ENCODE measurements at places on chromosomes 1 and 21.

DNA sequence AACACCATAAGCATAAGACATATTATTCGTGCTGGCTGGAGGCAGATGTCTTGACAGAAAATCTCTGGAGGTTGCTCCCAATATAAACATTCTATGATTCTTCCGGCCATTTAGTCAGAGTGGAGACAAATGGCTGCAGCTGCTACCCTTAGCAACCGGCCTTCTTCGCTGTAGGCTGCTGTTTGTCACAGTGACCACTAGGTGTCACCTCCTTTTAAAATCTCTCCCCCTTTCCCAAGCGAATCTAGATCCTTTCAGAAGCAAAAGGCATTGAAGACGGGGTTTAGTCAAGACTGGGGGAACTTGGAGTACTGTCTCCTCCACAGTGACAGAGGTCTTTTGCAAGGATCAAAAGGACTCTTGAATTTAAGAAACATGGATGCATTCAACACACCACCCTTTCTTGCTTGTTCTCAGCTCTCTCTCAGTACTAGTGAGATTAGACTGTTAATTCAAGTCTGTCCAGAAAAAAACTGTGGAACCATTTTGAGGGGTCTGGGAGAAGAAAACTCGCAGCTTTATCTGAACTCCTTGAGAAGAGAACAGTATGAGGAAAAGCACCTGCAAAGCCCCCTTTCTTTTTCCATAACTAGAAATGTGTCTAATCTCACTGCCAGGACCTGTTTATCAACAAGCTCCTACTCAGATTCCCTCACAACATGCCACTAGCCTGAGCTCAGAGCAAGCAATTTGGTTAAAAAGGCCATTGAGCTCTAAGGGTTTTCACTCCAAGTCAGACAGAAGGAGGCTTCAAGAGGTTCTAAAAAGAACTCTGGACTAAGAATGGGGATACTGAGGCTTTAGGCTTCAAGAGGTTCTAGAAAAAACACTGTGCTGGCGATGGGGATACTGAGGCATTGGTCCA, 408.3 kb upstream of the PLXNA2 start:
- DNase-seq: peak; percentile 52

- DNase-seq: no peak
These were observed 200.2 kb downstream of the HIVEP3 start for GRCh38 chr1:41718497-41718896.

DNA sequence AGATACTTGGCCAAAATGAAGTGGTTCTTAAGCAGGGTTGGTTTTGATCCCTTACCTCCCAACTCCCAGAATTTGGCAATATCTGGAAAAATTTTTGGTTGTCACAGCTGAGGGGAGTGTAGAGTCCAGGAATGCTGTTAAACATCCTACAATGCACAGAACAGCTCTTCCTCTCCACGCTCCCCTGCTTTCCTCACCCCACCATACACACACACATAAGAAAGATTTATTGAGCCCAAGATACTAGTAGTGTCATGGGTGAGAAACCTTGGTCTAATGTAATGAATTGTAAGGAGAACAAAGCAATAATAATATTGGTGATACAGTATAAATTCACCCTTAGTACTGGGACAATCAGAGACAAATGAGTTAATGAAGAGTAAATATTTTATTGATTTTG, 47.8 kb downstream of the ASB17 start:
- DNase-seq: no peak

DNA sequence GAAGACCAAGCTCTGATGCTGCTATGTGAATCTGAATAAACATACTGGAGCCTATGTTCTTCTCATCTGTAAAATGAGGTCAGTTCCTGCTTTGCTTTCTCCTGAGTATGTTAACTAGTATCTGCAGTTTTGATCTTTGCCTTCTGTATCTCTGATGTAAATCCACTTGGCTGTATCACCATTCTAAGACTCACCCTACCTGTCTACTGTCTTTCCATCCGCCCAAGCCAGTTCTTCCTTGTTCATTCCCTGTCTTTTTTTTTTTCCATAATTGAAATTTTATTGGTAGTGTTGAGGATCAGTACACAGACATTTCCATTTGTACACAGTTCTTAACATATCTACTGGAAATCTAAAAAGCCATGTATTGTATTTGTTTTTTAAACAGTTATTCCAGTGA, 31.3 kb downstream of the MAST2 start:
- no peak for DNase-seq

DNA sequence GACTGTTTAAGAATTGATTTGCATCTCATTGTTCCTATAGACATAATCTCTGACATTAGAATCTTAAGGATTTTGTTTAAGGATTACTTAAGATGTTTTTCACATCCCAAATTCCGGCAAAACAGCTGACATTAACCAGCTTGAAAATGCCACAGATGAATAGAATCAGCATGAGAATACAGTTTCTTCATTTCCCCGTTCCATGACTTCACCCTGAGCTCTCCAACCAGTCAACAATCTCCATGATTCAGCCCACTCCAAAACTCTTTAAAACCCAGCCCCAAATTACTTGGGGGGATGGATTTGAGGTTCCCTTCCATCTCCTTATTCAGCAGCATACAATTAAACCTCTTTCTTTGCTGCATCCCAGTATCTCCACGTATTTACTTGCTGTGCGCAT, 201.0 kb downstream of the LYPLAL1 start:
- no peak for DNase-seq

- DNase-seq: no peak
These were observed 44.6 kb upstream of the CNN3 start for GRCh38 chr1:94971491-94971924.

DNA sequence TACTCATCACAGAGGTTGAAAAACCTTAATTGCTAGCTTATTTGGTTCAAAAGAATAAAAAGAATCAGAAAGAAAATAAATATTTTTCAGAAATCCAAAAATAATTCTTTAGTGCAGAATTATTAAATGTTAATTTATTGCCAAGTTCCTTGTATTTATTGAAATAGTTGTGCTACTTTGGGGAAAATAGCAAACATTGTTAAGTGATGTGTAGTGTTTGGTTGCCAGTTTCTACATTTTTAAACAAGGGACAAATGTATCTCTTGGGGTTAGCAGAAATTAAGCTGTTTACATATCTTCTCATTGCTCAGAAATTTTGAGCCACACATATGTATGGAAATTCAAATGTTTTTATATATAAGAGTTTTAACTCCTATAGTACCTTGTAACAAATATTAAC, 775.0 kb downstream of the USP25 start:
- DNase-seq: no peak

DNA sequence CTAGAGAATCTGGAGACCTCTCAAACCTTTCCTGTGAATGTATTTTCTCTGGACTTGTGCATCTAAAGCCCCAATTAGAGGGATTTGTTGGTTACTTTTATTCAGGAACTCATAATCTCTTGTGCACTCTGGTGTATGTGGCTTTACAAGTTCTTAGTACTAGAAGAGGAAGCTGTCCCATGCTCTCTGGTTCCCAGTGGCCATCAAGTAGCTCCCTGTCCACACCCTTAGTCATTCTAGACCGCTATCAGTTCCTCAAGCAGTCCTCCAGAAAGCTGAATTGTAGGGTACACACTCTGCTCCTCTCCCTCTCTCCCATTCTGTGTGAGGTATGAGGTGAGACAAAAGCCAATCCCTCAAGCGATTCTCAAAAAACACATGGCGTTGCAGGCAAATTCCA, 470.3 kb downstream of the PTPRC start:
- DNase-seq: no peak

DNA sequence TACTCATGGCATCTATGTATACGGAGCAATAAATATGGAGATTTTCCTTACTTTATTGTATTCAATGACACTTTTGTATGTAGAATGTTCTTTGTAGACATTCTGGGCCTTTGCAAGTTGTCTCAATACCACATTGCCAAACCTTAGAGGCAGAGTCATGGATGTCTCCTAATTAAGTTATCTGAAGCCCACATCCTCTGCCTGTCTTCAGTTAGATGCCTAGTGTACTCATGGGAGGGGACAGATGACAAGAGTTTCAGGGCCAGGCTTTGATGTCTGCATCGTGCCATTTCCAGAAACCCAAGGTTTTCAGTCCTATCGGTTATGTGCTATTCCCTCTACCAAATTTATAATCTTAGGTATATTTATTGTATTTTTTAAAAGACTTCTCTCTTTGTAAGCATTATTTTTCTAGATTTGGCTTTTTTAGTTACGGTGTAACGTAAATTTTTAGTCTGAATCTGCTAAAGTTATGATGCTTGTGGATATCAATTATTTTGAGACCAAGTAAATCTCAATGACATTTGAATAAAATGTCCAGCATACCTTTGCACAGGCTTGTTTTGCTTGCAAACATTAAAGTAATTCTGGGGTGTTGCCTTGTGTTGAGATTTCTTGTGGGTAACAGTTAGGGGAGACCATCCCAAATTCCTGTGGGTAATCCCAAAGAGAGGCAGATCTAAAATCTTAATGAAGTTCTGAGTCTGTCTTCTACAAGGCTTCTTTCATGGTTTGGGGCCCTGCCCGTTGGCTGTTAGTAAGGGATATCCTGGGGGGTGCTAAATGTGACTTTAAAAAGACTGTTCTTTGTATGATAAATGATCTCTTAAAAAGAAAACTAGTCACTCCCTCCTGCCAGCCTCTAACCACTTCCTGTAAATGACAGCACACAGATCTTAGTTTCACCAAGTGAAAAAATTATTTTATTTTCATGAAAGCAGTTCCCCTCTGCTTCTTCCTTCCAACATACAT, 8.0 kb upstream of the MACF1 start:
- no peak for DNase-seq

DNA sequence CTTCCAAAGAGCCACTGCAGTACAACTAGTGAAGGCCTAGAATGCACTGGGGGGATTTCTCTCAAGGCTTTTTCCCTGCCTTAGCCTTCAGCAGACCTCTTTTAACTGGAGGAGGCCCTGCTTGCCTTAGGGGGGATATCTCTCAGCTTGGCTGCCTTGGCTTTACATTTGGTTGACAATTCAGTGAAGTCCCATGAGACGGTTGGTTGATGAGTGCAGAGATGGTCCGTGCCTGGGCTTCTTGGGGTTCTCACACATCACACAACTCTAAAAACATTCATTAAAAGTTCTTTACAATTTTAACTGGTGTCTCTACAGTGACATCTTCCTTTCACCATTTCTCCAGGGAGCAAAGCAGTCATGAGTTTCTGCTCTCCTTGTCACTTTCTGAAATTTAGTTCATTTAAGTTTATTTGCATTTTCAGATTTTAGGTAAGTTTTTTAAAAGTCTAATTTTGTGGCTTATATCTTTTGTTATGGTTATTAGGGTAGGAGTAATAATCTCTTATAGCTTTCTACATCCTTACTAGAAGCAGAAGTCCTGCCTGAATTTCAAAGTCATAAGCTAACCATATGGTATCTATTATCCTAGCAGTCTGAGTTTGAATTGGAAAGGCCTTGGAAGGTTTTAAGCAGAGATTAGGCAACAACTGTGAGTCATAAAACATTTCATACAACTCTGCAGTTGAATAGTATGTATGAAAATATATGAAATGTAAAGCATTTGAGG, 487.6 kb downstream of the DPYD start:
- no peak for DNase-seq

GRCh38 chr1:14977338-14977931, 176.1 kb upstream of the TMEM51 start:
- DNase-seq: no peak

GRCh38 chr21:35044770-35045541, 4.1 kb downstream of the RUNX1 start:
- no peak for DNase-seq

- DNase-seq: no peak
These were observed 653.4 kb downstream of the KIF26B start for GRCh38 chr1:245807954-245808719.

DNA sequence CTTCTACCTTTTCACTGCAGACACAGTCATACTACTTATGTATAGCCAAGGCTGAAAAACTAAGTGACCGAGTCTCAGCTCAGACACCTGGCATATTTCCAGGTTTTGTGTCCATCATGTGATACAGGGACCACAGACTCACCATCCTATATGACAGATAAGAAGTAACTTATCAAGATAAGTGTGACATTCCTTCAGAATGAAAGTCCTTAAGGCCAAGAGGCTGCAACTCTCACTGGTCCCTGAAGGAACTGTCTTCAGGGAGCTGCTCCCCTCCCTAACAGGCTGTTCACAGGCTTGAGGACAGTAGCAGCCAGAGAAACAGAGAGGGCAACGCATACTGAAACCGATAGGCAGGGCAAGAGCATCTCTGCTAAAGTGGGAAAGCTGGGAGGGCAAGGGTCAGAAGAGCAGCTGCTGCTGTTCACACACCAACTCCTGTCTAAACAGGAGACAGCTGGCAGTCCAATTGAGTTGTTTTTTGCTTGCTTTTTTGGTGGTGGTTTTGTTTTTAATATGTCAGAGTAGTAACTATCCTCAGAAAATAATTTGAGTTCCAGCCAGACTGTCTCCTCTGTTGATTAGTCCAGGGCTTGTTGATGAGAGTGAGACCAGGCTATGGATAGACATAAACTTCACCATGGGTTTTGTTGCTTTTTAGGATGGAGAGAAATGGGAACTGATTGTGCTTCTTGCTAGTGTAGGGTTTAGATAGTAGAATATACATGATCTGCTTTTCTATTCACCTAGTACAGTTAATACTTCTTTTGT, 67.7 kb downstream of the MACF1 start:
- DNase-seq: no peak

GRCh38 chr21:42093991-42094421, 22.9 kb downstream of the UMODL1 start:
- no peak for DNase-seq

DNA sequence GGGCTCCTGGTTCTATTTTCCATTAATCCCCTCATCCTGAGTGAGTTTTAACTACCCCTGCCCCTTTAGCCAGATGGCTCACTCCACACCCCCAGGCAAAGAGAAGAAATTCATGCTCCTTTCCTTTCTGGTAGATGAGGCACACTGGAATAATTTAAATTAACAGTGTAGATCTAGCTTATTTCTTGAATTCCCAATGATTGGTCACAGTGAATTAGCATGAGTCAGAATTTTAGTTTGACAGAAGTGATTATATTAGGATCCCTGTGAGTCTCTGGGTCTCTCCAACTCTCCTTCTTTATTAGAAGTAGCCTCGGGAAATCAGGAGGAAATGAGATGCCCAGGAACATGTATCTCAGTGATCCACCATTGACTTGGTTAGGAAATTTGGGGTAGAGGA, 103.1 kb upstream of the KAZN start:
- no peak for DNase-seq

DNA sequence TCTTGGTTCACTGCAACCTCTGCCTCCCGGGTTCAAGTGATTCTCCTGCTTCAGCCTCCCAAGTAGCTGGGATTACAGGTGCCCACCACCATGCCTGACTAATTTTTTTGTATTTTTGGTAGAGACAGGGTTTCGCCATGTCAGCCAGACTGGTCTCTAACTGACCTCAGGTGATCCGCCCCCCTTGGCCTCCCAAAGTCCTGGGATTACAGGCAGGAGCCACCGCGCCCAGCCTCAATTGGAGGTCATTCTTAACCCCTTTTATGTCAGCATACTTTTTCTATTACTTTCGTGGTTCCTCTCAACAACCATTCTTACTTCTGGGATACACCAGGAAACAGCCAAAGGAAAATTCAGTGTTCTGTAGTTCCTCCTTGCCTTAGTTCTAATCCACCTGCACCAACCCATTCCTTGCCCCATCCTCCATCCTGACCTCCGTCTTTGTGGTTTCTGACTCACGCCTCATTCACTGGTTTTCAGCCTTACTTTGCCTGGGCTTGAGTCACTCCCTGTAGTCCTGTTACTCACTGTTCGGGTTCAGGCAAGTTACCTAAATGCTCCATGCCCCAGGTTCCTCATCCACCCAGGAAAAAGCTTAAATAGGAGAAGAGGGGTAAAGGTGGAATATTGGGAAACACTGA, 12.9 kb upstream of the BCL10 start:
- DNase-seq: peak; percentile 89

GRCh38 chr1:27545271-27545670, 55.3 kb upstream of the WASF2 start:
- DNase-seq: no peak

GRCh38 chr21:34133392-34133791, 60.0 kb downstream of the MRPS6 start:
- DNase-seq: no peak

GRCh38 chr1:66341446-66342089, 192.4 kb upstream of the SGIP1 start:
- DNase-seq: no peak
